Stimulated activated CD8-positive, alpha-beta memory T cell treated with anti-CD3 and anti-CD28 coated beads, Interleukin-4, amount 100 ng/mL, for 1 hour (primary cell): ENCODE measurements at places on chromosomes 2 and 18.

- no peak for DNase-seq
These were observed 48.7 kb downstream of the PKP4 start for GRCh38 chr2:158505448-158505934.

DNA sequence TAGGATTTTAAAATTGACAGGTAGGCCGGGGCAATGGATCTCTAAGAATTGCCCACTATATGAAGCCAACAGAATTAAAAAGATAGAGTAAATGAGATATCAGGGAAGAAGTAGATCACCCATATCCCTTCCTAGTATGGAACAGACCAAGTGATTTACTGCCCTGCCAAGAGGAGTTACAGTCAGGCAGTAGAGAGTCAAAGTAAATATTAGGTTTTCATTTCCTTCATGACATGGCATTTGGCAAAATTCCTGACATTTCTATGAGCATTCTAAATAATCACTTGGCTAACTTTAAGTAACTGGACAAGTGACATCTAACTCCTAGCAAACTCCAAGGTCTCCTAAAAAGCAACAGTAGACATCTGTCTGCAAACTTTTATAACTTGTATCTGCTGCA is 33.5 kb downstream of the GALNT5 start:
- no peak for DNase-seq

DNA sequence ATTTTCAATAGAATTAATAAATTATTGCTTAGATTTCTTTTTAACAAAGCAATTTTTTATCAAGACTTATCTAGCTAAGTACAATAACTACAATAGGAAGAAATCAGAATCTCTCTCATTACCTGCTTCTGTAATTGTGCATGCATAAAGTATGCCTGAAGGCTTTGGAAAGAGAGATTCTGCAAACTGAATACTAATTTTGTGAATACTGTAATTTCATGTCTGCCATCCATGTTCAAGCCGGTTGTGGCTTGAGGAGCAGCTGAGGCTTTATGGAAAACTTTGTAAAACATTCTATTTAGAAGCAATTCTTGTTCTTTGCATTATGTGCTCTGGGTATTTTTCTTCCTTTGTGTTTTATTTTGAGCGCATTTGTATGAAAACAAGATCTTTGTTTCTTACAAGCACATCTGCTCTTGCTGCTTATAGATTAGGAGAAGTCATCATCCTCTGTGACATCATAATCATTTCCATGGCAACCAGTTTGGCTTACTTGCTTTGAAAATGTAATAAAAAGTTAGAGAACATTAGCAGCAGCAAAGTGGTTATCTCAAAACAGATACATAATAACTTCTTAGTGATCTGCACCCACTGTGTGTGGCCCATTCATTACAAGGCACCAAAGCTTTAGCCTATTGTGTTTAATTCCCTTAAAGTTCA is 16.0 kb upstream of the IKZF2 start:
- DNase-seq = no peak

DNA sequence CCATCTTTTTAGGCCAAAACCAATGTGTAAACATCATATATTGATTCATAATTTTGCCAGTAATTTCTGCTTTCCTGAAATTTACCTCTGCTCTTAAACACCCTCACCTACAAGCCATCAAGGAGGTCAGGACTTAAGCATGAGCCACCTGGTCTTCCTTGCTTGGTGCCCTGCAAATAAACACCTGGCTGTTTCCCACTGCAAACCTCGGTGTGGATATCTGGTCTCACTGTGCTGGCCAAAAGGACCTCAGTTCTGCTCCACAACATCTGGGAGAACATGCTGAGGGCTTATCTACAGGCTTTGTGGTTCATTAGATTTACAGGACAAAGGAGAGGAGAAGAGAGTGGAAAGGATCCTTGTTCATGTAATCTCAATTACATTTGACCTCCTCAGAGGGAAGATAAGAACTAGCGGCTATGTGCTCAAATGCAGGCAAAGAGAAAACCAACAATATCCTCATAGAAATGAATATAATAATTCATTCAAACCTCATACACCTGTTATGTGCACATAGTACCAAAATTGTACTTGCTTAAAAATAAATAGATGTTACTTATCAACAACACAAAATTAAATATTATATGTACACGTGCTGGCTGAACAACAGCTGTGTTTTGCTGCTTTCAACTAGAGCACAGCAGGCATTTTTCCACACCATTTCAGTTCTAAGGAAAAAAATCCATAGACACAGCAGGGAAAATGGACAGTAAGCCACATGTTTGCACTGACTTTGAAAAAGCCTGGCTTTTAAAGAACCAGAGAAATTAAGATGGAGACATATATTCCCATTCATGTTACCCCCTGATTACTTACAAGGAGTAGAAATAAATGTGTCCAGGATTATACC is 465.1 kb downstream of the LPIN1 start:
- DNase-seq = no peak

GRCh38 chr18:61582202-61582710 is 249.0 kb downstream of the CDH20 start:
- DNase-seq = no peak

DNA sequence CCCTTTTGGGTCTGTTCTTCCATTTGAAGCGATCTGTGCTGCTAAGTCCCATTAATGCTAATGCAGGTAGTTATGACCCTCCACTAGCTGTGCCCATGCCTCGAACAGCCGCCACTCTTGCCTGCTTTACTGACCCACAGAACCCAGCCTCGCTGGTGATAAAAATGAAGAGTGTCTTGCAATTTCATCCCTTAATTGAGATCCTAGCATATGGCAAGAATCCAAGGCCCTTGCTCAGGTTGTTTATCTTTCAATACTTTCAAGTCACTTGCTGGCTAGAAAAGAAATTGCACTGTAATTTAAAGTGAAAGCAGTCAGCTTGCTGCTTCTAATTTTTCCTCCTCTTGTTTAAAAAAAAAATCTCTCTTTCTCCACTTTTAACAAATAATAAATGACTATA is 73.6 kb downstream of the ZNF521 start:
- DNase-seq = no peak

DNA sequence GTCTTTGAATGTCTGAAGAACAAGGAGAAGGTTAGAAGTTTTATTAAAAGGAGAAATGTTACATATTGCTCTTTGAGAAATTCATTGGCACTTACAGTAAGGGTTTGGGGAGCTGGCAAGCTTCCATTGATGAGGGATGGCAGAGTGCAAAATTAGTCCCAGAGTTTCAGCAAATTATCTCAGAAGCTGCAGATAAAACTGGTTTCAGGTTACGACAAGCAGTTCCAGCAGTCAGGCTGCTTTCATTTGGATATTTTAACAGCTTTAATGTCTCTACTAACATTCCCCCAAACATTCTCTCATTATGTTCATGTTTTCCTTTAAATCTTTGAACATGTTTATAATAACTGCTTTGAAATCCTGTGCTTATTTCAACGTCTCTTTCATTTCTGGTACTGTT is 153.1 kb downstream of the TTC27 start:
- no peak for DNase-seq

DNA sequence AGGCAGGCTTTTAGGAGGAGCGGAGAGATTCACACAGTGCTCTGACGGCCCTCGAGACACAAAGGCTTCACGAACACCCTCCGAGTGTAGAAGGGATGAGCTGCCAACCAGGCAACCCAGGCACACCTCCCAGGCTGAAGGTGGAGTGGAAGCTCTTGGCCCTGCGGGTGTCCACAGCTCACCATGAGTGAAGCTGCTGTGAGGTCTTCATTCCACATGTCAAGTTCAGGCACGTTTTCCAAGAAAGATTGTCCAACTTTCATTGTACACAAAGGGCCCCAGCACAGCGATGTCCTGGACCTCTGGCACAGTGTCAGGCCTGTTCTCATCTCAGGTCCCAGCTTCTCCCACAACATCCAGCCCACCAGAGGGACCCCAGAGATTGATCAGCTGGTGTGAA is 13.4 kb downstream of the PARD6G start:
- no peak for DNase-seq

GRCh38 chr2:240106765-240107476 is 29.2 kb downstream of the COPS9 start:
- DNase-seq = no peak

DNA sequence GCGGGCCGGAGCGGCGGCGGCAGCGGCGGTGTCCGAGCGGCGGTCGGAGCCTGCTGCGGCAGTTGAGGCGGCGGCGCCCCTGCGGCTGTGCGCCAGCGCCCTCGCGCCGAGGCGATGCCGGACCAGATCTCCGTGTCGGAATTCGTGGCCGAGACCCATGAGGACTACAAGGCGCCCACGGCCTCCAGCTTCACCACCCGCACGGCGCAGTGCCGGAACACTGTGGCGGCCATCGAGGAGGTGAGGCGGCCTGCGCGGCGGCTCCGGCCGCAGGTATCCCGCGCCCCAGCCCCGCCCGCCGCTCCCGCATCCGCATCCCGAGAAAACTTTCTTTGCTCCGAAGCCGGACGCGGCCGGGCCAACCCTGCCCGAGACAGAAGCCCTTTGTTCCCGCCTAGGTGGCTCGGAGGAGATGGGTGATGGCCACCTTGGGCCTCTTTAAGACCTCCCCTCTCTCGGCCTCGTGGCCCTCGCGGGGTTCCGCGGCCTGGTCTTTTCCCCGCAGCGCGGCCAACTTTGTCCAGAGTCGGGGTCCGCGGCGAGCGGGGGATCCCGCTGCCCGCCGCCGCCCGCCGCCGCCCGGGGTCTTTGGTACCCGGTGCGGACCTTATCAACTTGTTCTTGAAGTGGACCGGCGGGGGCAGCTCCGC is 504 bp downstream of the ASAP2 start:
- DNase-seq = no peak

GRCh38 chr2:98039085-98039756 is 43.5 kb upstream of the TMEM131 start:
- DNase-seq = no peak

DNA sequence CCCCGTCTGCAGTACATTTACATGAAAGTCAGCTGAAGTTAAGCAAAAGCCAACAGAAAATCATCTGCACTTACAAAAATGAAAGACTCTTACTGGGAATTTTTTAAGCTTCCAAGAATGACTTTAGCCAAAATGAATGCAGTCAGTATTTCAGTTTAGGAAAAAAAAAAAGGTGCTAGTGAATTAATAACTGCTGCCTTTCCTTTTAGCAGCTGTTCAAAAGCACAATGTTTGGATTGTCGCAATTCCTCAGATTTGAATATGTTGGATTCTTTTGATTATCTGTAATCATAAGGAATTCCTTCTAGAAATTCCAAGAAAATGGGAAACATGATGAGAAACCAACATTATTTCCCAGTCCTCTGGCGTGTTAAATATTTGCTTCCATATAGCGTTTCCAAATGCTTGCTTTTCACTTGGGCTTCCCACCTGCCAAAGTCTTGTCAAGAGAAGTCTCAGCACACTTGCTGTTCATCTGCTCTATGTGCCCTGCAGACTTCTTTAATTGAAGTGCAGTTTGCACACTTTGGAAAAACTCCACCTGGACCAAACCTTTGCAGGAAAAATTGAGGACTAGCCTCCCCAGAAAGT is 653.0 kb upstream of the SLC39A10 start:
- no peak for DNase-seq

GRCh38 chr2:160364364-160364763 is 129.2 kb downstream of the RBMS1 start:
- DNase-seq = no peak

- DNase-seq = no peak
These were observed 23.4 kb downstream of the CDH2 start for GRCh38 chr18:28153485-28154065.

DNA sequence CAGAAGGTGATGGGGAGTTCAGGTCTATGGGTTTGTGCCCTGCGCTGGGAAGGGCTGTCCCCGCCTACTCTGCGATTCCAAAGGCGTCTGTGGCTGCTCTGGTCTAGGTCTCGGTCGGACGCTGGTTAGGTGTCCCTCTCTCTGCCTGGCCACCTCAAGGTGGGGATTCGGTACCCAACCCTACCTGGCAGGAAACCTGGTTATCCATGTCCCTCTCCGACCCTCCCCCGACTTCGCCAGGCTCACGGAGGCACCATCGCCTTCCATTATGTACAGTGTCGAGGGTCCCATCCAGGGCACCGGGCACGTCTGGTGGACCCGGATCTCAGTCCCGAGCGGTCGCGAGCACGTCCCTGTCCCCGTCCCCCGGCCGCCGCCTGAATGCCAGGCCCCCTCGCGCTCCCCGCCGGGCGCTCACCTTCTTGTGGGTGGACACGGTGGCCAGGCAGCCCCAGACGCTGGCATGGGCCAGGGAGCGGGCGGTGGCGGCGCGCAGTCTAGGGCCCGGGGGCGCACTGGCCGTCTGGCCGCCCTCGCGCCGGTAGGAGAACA is 628 bp downstream of the CREG2 start:
- no peak for DNase-seq

GRCh38 chr2:191739194-191739593 is 61.3 kb downstream of the NABP1 start:
- no peak for DNase-seq

DNA sequence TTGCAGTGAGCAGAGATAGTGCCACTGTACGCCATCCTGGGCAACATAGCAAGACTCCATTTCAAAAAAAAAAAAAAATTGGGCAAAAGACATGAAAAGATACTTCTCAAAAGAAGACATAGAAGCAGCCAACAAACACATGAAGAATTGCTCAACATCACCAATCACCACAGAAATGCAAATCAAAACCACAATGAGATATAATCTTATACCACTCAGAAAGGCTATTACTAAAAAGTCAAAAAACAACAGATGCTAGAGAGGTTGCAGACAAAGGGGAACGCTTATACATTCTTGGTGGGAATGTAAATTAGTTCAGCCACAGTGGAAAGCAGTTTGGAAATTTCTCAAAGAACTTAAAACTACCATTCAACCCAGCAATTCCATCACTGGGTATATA is 43.1 kb upstream of the CHAC2 start:
- DNase-seq = no peak

DNA sequence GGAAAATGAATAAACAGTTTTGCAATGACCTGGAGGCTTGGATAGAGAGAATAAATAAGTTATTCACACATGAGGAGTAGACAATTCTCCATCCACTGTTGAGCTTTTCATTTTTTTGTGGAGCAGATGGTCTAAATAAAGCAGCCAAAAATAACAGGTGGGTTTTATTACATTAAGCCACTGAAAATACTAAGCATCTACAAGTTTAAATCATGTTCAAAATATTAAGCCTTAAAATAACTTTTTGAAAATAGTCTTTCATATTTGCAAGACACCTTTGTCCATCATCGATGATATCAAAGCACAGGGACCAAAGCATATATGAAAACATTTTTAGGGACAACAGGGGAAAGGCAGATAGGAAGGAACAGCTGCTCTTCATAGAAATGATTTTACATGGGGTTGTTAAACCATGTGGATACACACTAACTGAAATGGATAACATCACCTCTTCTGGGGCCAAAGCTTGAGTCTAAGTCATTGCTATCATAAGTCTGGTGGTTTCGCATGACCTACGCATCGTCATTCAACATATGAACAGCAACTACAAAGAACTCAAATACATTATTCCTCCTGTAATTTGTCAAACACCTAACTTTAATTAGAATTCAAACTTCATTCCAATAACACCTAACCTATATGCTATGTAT is 197.6 kb upstream of the CHST9 start:
- DNase-seq = no peak

DNA sequence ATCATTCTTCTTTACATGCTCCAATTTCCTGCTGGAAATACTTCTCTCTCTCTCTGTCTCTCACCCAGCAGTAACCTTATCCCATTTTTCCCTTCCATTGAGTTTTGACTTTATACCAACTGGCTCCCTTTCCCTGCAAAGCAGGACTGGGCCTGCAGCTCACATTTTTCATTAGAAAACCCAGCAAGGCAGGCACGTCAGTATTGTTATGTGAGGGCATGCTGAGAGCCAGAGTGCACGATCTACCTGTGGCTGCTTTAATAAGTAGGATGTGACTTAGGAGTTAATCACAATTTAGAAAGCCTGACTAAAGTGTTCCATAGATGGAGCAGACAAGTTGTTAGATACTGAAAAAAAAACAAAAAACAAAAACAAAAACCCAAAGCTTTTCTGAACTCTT is 5.2 kb upstream of the NDUFV2 start:
- no peak for DNase-seq

GRCh38 chr2:242053921-242054320 is 184.4 kb downstream of the RTP5 start:
- no peak for DNase-seq
